ENCODE measurements at places on chromosomes 7 and 10.

DNA sequence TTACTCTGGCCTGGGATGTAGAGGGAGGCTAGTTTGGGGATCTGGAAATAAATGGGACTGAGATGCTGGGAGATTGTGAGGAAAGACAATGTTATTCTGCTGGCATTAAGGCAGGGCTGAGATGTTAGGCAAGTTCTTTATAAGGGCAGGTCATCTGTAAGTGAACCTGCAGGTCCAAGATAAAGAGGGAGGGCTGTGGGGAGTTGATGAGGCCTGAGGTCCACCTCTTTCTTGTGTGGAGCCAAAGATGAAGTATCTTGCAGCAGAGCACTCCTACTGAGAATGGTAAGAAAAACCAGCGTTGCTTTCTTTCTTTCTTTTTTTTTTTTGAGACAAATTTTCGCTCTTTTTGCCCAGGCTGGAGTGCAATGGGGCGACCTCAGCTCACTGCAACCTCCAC, 19.1 kb downstream of the CYCS start:
- no peak for DNase-seq

GRCh38 chr7:70696201-70696754, 435.7 kb upstream of the GALNT17 start:
- no peak for DNase-seq

- DNase-seq = no peak
These were observed 59.1 kb upstream of the COL1A2 start for GRCh38 chr7:94335586-94335985.

- DNase-seq = no peak
These were observed 272.3 kb upstream of the PLPP4 start for GRCh38 chr10:120184547-120185337.

- peak; percentile 76 for DNase-seq
These were observed 66.9 kb upstream of the AFAP1L2 start for GRCh38 chr10:114470956-114471905.

DNA sequence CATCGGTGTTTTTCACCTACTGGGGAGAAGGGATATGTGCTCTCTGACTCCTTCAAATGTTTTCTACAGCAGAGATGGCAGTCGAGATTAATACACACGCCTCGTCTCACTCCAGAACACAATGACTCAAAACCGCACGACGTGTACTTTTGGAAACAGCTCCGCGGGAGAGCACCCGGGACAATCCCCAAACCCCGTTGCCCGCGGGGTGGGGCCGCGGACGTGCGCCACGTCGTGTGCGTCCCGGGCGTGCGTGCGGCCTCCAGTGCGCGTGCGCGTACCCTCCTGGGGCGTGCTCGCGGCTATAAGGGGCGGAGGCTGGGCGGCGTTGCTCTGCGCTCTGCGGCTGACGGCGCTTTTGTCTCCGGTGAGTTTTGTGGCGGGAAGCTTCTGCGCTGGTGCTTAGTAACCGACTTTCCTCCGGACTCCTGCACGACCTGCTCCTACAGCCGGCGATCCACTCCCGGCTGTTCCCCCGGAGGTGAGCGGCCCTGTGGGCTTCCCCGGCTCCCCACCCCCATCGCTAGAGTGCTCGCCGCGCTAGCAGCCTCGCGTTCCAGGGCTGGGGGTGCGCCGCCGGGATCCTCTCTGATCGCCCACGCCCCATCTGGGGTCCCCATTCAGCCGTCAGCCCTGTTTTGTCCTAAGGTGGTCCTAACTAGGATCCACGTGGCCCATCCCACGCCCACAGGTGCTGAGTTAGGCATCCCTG, at the start of gene HILPDA:
TSS of gene HILPDA (plus strand) at position 336 of the 712 bp plus-strand sequence. CDS start 1,391 bp downstream, outside the sequence.
- peak; percentile 98 for DNase-seq

DNA sequence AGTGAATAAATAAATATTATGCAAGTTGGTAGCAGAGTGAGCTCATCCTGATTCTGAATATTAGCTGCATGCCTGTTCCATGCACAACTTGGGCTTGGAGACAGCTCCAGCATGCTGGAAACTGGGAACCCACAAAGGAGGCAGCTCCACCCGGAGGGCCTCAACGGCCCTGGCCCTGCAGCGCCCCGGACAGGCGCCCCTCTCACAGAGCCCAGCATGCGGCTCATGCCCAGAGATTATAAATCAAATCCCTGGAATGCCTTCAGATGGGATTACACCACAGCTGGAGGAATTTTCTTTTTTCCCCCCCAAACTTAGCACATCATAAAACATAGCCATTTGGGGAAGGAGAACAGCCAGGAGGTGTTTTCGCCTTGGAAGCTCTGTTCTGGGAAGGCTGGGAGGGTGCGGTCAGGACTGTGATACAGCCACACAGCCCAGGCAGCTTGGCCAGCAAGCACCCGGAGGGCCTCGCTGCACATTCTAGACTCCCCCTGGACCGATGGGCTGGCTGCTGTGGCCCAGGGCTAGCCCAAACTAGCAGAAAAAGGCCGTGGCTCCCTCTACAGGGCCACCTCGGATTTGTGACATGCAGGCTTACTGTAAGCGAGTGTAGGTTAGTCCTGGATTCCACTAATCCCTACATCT, 102.4 kb downstream of the PTPN20 start:
- DNase-seq = no peak

DNA sequence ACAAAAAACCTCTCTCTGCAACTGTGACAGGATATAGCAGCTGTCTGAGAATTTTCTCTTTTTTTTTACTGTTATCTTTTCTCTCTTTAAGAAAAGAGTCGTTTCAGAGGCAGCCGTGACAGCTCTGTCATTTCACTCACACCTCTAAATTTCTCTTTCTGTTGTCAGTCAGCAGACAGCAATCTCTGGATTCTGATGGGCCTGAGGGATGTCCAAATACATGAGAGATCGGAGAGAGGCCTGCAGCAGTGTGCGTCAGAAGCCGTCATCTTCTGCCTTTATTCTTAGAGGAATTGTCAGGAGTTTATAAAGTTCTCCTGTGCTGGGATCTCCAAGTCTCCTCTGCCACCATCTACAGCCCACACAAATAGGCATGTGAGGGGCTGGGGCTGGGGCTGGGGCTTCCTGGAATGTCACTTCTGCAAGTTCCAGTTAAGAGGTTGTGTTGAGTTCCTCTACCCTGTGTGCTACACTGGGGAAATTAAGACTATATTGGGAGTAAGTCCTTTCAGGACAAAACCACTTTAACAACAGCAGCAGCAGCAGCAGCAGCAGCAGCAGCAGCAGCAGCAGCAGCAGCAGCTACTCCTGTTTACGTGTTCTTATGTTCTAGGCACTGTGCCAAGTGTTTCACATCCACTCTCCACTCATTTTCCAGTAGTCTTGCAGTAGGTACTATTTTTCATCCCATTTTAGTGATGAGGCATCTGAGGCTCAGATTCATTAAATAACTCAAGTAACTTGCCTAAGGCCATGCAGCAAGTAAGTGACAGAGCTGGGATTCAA, 541.3 kb downstream of the LRMDA start:
- no peak for DNase-seq

- DNase-seq = peak; percentile 16
These were observed 177.3 kb upstream of the PFKP start for GRCh38 chr10:2890093-2890492.

DNA sequence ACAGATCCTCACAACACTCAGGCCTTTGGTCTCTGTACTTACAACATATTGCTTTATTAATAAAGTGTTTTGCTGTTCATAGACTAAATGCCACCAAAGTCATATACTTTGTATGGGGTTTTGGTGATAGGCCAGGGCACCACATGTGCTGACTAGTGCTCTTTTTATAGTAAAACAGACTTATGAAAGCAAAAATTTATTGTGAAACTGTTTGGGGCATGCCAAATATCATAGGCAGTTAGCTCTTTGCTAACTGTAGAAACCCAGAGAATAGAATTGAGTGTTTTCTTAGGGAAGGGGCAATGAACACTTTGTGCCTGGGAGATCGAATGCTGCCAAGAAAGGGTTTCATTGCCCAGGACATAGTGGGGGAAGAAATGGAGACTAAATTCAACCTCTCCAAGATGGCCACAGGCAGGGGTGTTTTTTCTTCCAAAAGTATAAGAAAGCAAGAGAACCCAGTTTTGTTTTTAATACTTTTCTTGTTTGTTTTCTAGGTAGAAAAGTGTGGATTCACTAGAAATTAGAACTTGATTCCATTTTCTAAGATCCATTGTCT, 142.7 kb downstream of the TRIL start:
- no peak for DNase-seq

GRCh38 chr7:98619450-98620321, 2.6 kb downstream of the NPTX2 start:
- DNase-seq = no peak

GRCh38 chr10:115829521-115830205, 443.3 kb downstream of the GFRA1 start:
- no peak for DNase-seq
